MG63 (cell line): ENCODE measurements at places on chromosomes 5 and 9. TPM values are rescaled to one million over a fixed set of nuclear protein-coding genes. Genes with fewer than 3 reads are reported as not detected.

DNA sequence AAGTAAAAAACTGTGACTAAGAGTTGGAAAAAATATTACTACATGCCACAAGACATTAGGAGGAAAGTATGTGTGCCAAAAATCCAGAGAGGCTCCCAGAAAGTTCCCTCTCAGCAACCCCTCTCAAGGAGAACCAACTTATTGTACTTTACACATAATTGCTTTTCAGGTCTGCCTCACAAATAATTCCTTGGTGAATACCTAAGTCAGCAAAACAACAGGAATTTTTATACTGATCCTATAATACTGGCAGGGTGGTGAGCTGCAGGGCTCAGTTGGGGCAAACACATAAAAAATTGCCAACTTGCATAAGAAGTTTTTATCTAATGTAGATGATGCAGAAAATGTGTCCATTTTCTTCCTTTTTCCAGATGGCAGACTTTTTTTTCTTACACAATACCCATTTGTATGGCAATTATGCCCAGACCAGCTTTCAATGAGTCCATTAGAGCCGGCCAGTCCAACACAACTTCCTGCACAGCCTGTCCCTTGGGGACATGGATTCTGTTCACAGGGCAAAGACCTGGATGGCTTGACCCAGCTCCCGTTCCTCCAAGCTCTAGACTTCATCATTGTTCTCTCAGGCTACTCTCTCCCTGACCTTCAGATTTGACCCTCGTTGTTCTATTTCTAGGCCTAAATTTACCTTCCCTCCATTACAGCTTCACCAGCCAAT is 31.3 kb downstream of the MARCHF3 start:
- DNase-seq, result no peak

GRCh38 chr5:151958111-151958510 is 33.5 kb upstream of the GLRA1 start:
- no peak for DNase-seq

- DNase-seq, result peak; percentile 15
These were observed 49.5 kb upstream of the SARDH start for GRCh38 chr9:133787754-133788025.

Gene INSL6
- not detected in 2 replicates for total RNA-seq

Gene ADGRV1
- total RNA-seq, result 0.13 TPM in 1 of 2 replicates, not detected in the other

DNA sequence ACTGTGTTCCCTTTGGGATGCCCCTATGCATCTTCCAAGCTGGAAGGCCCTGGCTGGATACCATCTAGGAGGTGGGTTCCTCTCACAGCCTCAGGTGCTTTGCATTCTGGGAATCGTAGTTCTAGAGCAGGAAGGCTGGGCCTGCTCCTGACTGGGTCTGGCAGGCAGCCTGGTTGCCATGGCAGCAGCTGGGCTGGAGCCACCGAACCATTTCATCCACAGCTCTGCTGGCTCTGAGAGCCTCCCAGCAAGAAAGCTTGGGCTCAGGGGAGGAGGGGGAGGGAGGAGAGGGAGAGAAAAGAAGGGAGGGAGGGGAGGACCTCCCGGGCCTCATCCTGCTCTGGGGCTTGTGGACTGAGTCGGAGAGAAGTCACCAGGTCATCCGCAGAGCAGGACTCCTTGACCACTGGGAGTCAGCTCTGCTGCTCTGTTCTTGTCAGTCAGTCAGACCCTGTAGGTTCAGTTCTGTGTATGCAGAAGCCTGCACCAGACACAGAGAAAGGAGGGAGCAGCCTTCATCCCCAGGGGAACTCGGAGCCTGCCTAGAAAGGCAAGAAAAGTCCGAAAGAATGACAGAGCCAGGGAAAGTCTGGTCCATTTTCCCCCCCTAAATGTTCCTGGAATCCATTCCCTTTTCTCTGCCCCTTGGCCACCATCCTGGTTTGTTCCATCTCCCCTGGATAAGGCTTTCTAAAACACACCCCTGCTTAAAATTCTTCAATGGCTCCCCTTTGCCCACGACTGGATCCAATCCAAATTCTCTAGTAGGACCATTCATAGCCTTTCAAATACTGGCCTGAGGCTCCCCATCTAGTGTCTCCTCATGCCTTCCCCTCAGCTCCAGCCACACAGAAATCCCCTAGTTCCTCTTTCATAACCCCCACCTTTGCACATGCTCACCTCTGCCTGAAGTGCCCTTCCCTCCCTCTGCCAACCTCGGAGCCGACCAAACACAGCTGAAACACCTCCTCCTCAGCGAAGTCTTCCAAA is 65.4 kb upstream of the ARAP3 start:
- peak; percentile 72 for DNase-seq

DNA sequence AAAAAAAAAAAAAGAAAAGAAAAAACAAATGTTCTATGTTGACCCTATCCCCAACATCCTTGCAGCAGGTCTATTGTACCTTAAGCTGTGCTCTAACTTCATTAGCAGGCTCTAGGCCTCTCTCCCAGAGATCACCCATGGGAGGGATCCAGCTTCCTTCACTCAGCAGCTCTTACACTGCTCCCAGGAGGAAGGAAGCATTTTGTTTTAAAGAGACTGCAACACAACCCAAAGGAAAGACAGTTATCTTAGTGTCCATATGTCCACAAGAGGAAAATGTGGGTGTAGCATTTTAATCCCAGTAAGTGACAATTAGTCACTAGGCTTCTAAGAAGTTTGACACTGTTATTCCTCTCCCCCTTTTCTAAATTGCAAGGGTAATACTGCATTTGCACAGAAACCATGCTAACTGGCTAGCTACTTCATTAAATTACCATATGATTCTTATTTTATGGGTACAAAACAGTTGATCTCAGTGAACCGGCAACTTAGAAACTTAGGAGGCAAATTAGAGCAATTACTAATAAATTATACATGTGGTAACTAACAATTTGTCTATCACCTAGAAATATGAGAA is 58.8 kb downstream of the MARCHF3 start:
- no peak for DNase-seq

DNA sequence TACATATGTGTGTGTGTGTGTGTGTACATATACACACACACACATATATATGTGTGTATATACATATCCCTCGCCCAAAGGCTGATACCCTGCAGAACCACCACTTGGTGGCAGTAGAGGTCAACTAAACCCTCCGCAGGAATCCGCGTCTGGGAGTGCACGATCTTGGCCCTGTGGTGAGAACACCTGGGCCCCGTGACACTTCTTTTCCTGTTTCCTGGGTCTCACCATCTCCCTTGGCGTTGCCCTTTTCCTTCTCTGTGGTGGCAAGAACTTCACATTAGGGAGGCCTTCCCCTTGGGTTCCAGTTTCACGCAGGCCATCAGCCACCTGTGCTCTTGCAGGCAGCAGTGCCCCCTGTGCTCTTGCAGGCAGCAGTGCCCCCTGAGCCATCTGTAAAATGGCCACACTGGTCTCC is 8.2 kb downstream of the IL9 start:
- peak; percentile 69 for DNase-seq

DNA sequence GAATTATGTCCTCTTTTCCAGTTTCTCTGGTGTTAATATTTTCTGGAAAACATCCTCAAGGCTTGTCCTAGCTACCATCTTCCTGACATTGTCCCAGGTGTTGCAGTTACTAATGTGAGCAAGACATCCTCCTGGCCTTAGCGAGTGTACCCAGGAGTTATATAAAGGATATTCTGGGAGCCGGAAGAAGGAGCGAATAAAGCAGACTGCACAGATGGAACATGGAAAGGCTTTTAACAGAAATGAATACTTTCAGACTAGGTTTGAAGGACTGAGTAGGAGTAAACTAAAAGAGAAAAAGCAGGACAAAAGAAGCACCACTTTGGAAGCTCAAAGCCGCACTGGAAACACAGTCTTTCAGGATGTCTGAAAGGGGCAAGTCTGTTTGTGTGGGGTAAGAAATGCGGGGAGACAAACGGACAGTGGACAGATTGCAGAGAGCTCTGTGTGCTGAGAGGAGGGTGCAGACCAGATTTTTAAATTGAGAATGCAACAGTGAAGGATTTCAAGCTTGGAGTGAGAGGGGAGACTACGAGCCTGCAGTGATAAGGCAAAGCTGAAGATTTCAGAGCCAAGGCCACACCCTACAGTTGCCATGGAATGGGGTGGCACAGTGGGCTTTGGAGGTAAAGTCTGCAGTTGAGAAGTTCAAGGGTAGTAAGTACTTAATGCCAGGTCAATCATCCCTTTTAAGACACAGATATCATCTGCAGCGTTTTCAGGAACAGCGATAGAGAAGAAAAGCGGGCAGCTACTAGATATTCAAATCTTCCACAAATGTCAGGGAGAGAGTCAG is 94.1 kb upstream of the TAF11L2 start:
- no peak for DNase-seq

GRCh38 chr9:123778232-123778902 is 151.6 kb downstream of the DENND1A start:
- peak; percentile 57 for DNase-seq

DNA sequence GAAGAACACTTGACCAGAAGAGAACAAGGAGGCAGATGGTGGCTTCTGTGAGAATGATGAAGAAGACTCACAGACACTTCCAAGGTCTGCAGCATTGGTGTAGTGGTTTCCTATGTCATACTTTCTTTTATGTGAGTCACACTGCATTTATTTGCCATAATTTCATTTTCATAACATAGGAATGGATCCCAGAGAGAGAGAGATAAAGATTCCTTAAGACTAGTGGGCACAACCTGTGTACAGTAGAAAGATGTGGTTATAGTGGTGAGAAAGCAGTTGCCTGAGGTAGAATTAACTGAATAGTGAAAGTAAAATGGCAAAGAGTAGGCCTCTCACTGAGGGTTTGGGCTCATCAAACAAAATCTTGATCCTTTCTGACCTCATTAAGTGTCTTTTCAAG is 7.6 kb upstream of the CCDC152 start:
- no peak for DNase-seq

Gene PCDHB3
- total RNA-seq, result not detected in 2 replicates

Gene PRRX2
- total RNA-seq, result 20.1 and 38.4 TPM in 2 replicates
